T-helper 17 cell (primary cell): ENCODE measurements at places on chromosomes 1 and 21.

GRCh38 chr1:70376196-70376595 lies 21.7 kb upstream of the ANKRD13C start:
- no peak overlapping the region for H3K27ac ChIP-seq
- H3K27me3 ChIP-seq, result no peaks in the 10 kb centered on the region
- no peaks in the 10 kb centered on the region for H3K36me3 ChIP-seq
- DNase-seq, result no peak
- peaks cover 2% of the 10 kb centered on the region for H3K4me1 ChIP-seq

DNA sequence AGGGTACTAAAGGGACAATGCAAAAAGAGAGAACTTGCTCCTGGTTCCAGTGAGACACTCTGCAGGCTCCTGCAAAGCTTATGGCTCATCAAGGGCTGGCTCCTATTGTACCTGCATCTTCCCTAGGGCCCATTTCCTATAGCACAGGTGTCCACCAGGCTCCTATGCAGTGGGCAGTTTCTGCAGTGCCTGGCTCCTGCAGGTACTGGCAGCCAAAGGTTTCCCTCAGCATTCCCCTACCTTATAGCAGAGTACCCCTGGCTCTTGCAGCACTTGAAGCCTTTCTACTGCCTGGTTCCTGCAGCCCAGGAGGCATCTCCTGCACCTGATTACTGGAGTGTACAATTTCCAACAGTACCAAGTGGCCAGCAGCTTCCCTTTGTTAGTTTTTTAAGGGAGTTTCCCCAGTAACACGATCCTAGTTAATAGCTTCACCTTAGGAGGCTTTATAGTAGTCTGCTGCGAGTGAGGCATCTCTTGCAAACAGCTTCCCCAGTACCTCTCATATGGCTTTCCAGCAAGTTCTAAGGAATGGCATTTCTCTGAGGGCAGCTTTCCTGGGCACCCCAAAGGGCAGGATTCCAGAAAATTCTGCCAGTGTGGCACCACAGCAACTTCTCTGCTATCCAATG lies 141.7 kb downstream of the DENND1B start:
- H3K36me3 ChIP-seq, result peaks cover 13% of the 10 kb centered on the region
- H3K27me3 ChIP-seq, result no peaks in the 10 kb centered on the region
- H3K27ac ChIP-seq, result no peak overlapping the region
- DNase-seq, result no peak
- no peak overlapping the region for H3K4me3 ChIP-seq
- peaks cover 5% of the 10 kb centered on the region for H3K4me1 ChIP-seq

- no peak overlapping the region for H3K4me3 ChIP-seq
- peaks cover 3% of the 10 kb centered on the region for H3K4me1 ChIP-seq
- no peak for DNase-seq
- H3K27me3 ChIP-seq, result peaks cover 33% of the 10 kb centered on the region
Observed at GRCh38 chr1:247468481-247469140, 10.7 kb upstream of the OR2B11 start.

DNA sequence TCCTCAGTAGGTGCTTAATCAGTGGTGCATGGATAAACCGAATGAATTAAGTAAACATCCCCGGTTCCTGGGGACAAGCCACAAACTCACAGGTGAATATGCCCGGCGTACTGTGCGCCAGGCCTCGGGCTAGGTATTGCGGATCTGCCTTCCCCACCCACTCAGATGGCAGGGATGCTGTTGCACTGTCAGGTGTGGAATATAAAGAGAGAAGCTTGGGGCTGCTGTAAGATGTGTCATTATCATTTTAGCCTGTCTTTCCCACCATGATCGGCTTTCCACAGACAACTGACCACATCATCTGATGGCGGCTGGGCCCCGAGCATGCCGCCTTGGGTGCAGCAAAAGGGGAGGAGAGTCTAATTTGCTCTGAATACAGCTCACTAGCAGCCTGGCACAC lies 45.4 kb upstream of the LRP8 start:
- no peaks in the 10 kb centered on the region for H3K36me3 ChIP-seq
- no peak overlapping the region for H3K27ac ChIP-seq
- H3K27me3 ChIP-seq, result peaks cover 14% of the 10 kb centered on the region

GRCh38 chr1:37391211-37392011 lies 83.0 kb upstream of the ZC3H12A start:
- H3K36me3 ChIP-seq, result peaks cover 2% of the 10 kb centered on the region
- no peak overlapping the region for H3K27ac ChIP-seq
- no peaks in the 10 kb centered on the region for H3K4me1 ChIP-seq
- DNase-seq, result no peak
- H3K4me3 ChIP-seq, result no peak overlapping the region
- H3K27me3 ChIP-seq, result peaks cover 78% of the 10 kb centered on the region

DNA sequence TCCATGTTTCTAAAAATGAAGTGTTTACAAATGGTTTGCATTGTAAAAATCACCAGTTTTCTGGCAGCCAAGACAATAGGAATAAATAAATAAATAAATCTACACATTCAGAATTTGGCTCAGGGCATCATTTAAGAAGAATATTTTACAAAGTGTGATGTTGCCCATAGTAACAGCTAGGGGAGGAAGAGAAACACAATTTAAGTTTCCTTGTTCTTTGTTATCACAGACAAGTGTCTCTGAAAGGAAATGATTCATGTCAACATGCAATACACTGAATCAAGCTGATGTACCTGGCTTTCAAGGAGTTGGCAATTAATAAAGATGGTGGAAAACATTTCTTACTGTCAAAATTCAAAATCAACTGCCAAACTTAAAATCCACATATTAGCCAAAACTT lies 74.7 kb downstream of the LHX8 start:
- H3K27ac ChIP-seq, result no peak overlapping the region
- DNase-seq, result no peak
- no peak overlapping the region for H3K4me3 ChIP-seq
- no peaks in the 10 kb centered on the region for H3K27me3 ChIP-seq
- no peaks in the 10 kb centered on the region for H3K4me1 ChIP-seq

- H3K27ac ChIP-seq, result no peak overlapping the region
- no peak overlapping the region for H3K4me3 ChIP-seq
- DNase-seq, result no peak
- H3K4me1 ChIP-seq, result peaks cover 8% of the 10 kb centered on the region
Observed at GRCh38 chr1:221631556-221631955, 110.3 kb downstream of the DUSP10 start.

GRCh38 chr21:42469272-42469671 lies 26.8 kb downstream of the RSPH1 start:
- no peak overlapping the region for H3K4me3 ChIP-seq
- peaks cover under 1% of the 10 kb centered on the region for H3K36me3 ChIP-seq
- no peak for DNase-seq

DNA sequence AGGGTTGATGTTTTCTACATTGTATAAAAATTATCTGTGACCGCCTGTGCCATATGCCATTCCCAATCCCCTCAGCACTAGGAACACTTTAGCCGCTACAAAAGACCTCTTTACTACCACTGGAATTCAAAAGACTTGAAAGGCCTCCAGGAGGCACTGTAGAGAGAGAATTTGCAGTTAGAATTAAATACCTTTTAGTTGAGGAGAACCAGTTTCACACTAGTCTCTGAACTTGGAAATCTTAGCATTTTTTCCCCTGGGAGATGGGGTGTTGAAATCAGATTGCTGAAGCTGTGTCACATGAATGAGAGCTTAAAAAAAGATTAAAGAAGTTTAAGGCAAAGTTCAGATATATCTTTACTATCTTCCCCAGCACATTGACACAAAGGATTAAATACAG lies 291.0 kb downstream of the ADGRL2 start:
- no peaks in the 10 kb centered on the region for H3K4me1 ChIP-seq
- H3K27ac ChIP-seq, result no peak overlapping the region
- DNase-seq, result no peak
- H3K4me3 ChIP-seq, result no peak overlapping the region

GRCh38 chr1:29644812-29645211 lies 408.5 kb downstream of the PTPRU start:
- H3K4me1 ChIP-seq, result peaks cover 2% of the 10 kb centered on the region
- H3K4me3 ChIP-seq, result no peak overlapping the region
- H3K27me3 ChIP-seq, result peaks cover 55% of the 10 kb centered on the region
- no peak for DNase-seq
- no peaks in the 10 kb centered on the region for H3K36me3 ChIP-seq

DNA sequence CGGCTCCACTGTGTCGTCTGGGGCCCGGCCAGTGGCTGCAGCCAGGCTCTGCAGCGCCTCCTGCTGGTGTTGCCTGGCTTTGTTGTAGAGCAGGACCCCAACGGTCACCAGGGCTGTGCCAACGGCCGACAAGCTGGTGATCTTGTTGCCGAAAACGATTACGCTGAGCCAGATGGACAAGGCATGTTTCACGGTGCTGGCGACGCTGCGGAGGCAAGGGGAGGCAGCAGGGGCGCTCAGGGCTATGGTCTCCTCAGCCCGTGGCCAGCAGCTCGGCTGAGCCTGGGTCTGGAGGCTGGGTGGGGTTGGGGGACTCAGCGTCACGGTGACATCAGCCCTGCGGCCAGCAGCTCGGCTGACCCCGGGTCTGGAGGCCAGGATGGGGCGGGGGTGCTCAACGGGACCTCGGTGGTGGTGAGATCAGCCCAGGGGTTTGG lies 7.0 kb upstream of the CDK11B start:
- H3K4me1 ChIP-seq, result peaks cover 6% of the 10 kb centered on the region
- no peak for DNase-seq
- no peak overlapping the region for H3K4me3 ChIP-seq
- H3K27ac ChIP-seq, result no peak overlapping the region

DNA sequence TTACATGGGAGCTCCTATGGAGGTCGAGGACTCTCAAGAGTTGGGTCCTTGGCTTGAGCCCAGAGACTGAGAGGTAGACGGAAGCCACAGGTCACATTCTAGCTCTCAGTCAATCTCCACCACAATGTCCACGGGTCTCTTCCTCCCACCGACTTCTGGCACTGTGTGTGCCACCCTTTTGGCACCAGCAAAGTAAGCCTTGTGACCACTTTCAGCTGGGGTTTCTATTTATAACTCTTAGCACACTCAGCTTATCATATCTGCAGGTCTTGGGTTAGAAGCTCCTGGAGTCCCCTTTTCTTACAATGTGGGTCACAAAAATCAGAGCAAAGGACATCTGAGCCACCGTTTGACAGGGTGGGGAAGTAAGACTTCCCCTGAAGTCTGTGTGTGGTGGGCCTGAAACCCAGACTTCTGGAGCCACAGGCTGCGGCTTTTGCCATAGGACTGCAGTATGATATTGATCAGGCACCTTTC lies 28.3 kb downstream of the NCMAP start:
- peak overlapping the region; percentile 24 for H3K27ac ChIP-seq
- no peak overlapping the region for H3K4me3 ChIP-seq
- DNase-seq, result no peak
- H3K27me3 ChIP-seq, result peaks cover 16% of the 10 kb centered on the region
- H3K4me1 ChIP-seq, result peaks cover 6% of the 10 kb centered on the region

GRCh38 chr1:29508458-29509107 lies 272.3 kb downstream of the PTPRU start:
- no peak overlapping the region for H3K27ac ChIP-seq
- H3K4me3 ChIP-seq, result no peak overlapping the region
- H3K27me3 ChIP-seq, result peaks cover 62% of the 10 kb centered on the region
- no peaks in the 10 kb centered on the region for H3K4me1 ChIP-seq

- H3K27ac ChIP-seq, result no peak overlapping the region
- no peak overlapping the region for H3K4me3 ChIP-seq
- H3K27me3 ChIP-seq, result no peaks in the 10 kb centered on the region
- no peaks in the 10 kb centered on the region for H3K4me1 ChIP-seq
- H3K36me3 ChIP-seq, result no peaks in the 10 kb centered on the region
Observed at GRCh38 chr1:79104617-79105016, 98.1 kb upstream of the ADGRL4 start.

- no peak overlapping the region for H3K27ac ChIP-seq
- no peak overlapping the region for H3K4me3 ChIP-seq
- DNase-seq, result no peak
Observed at GRCh38 chr1:29703596-29704370, 467.5 kb downstream of the PTPRU start.

DNA sequence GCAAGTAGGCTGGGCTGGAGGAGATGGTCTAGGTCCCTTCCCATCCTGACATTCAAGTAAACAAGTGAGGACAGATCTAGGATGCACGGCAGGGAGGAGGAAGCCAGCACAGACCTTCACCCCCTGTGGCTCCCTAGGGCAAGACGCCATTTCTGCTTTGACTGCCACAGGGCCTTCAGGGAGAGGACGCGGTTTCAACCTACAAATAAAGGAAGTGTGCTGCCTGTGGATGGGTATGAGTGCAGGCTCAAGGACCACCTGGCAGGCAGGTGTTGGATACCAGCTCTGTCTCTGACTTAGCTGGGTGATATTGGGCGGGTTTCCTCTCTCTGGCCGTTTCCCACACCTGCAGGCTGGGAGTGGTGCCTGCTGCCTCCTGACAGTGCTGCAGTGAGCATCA lies 16.2 kb downstream of the SLC2A1 start:
- H3K27ac ChIP-seq, result peak overlapping the region; percentile 95
- peaks cover 8% of the 10 kb centered on the region for H3K36me3 ChIP-seq
- H3K4me1 ChIP-seq, result peaks cover 85% of the 10 kb centered on the region
- DNase-seq, result no peak

GRCh38 chr1:47395433-47395832 lies 20.7 kb upstream of the FOXE3 start:
- no peaks in the 10 kb centered on the region for H3K4me1 ChIP-seq
- H3K4me3 ChIP-seq, result no peak overlapping the region
- no peak overlapping the region for H3K27ac ChIP-seq
- H3K36me3 ChIP-seq, result peaks cover 5% of the 10 kb centered on the region

GRCh38 chr1:65207317-65207716 lies 59.3 kb downstream of the AK4 start:
- DNase-seq, result no peak
- H3K27ac ChIP-seq, result no peak overlapping the region
- peaks cover 37% of the 10 kb centered on the region for H3K27me3 ChIP-seq
- H3K4me1 ChIP-seq, result peaks cover 7% of the 10 kb centered on the region
- no peak overlapping the region for H3K4me3 ChIP-seq
- peaks cover 3% of the 10 kb centered on the region for H3K36me3 ChIP-seq

DNA sequence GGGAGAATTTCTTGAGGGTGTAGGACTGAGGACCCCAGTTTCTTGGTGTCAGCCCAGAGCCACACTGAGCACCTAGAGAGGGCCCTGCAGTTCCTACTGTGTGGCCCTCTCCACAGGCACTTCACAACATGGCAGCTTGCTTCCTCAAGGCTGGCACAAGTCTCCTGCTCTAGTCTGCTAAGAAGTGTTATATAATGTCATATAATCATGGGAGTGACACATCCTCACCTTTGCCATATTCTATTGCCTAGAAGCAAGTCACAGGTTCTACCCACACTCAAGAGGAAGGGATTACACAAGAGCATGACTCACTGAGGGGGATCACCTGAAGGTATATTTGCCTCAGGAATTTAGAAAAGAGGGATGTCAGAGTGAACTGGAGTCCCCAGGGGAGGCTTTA lies 5.5 kb upstream of the SNX27 start:
- peaks cover 4% of the 10 kb centered on the region for H3K4me1 ChIP-seq
- H3K27ac ChIP-seq, result peak overlapping the region; percentile 81
- no peak overlapping the region for H3K4me3 ChIP-seq
- H3K27me3 ChIP-seq, result peaks cover 21% of the 10 kb centered on the region

- no peak overlapping the region for H3K27ac ChIP-seq
- H3K36me3 ChIP-seq, result peaks cover 2% of the 10 kb centered on the region
- peaks cover 15% of the 10 kb centered on the region for H3K27me3 ChIP-seq
- no peak overlapping the region for H3K4me3 ChIP-seq
Observed at GRCh38 chr1:43199093-43199726, 27.1 kb downstream of the CFAP57 start.
